ENCODE measurements at places on chromosomes 6 and 20.
A peak's percentile ranks its signal among the peaks of the same experiment; 100 is the strongest.

DNA sequence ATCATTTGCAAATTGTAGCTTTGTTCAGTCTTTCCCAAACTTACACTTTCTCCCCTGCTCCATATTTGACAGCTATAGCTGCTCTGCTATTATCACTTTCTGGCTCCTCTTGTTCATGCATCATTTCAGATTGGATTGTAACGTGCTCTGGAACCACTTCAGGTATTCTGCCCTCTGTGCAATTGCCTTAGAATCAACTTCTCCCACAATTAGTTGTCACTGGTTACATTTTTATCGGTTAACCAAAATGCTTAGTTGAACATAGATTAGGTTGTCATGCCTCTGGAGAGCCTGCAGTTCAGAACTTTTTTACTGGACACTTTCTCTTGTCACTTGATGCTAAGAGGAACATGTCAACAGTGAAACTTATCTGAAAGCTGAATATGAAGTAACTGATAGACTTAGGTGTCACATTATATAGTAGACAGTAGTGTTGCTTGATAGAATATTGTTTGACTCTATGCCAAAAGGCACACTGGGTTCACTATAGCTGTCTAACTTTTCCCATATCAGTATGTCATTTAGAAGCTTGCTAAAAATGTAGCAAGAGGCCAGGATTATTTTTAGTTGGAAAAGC, 127.7 kb upstream of the PTPRK start:
- no peak for DNase-seq

DNA sequence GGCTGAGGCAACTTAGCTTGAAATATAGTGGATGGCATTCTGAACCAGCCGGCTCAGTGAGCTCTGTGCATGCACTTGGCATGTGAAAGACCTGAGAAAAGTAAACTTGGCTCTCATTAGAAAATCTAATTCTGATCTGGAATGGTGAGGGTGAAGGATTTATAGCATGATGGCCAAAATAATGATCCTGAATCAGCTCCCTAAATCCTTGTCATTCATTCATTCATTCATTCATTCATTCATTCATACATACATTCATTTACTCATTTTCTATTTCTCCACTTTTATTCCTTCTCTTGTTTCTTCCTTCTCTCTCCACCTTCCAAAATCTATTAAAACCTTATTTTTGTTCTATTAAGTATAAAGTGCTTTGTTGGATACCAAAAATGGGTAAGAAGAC, 681.1 kb downstream of the DHX35 start:
- DNase-seq = no peak

DNA sequence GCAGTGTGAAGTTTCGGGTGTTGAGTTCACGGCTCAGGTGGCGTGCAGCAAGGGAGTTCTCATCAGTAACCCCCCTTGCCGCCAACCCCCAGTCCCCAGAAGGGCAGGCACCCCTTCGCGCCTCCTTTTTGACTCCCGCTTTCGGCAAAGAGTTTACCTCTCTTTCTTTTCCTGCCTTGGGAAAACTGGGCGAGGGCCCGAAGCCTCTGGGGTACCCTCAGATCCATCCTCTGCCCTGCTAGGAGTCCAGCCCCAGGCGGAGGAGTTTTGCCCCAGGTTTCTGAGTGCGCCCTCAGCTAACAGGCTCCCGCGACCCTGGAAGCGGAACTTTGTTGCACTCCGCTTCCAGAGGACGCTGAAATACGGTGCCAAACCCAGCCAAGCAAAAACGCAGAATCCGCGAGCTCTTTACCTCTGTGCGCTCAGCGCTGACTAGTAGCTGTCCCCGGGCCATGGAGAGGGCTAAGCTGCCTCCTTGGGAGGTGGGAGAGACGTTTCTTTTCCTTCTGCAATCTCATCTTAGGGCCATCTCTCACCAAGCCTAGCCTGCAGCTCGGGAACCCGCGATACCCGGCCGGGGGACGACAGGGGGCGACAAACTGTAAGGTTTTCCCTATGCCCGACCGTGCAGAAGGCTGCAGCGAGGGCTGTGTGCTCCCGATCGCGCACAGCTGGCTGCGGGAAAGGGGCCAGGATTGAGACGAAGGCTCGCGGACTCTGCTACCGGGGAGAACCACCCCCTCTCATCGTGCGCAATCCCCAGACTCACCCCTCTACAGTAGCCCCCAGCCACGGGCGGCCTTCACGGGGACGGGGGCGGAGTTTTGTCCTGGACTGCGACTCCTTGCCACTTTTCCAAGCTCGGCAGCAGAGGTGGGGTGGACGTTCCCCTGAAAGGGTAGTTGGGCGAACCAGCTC, 2.7 kb upstream of the PAX1 start:
- peak; percentile 40 for DNase-seq

GRCh38 chr6:156319707-156320106, 457.5 kb upstream of the ARID1B start:
- no peak for DNase-seq

GRCh38 chr6:93398723-93399122, 20.6 kb downstream of the EPHA7 start:
- DNase-seq = no peak

- no peak for DNase-seq
Measured at GRCh38 chr6:133277228-133277899, 36.2 kb downstream of the EYA4 start.

- no peak for DNase-seq
Measured at GRCh38 chr6:155313602-155314091, 637 bp downstream of the TFB1M start.

DNA sequence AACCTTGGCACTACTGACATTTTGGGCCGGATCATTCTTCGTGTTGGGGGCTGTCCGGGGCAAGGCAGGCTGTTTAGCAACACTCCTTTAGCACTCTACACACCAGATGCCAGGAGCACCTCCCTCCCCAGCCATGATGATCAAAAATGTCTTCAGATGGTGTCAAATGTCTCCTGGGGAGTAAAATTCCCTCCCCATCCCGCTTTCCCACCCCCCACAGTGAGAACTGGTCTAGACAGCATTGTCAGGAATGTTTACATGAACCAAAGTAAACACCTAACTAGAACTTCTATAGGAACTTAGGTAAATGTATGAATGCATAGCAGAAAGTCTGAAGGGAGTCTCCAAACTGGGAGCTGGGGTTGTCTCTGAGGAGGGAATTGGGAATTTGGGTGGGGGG, 70.0 kb upstream of the TOP1 start:
- DNase-seq = no peak

GRCh38 chr6:31697555-31697954, 5.6 kb downstream of the ABHD16A start:
- DNase-seq = no peak

GRCh38 chr6:124008000-124008987, 204.6 kb downstream of the NKAIN2 start:
- DNase-seq = no peak

Data from stimulated activated CD4-positive, alpha-beta T cell treated with anti-CD3 and anti-CD28 coated beads, Interleukin-12 subunit alpha, Interleukin-12 subunit beta, amount 100 ng/mL, for 48 hours (primary cell).